ENCODE measurements at places on chromosomes 7 and 10. TPM values are rescaled to one million over a fixed set of nuclear protein-coding genes. Genes with fewer than 3 reads are reported as not detected.

Gene TACR2
- polyA plus RNA-seq = 0.27 TPM

Gene MINDY4
- polyA plus RNA-seq = 10.6 TPM

Gene HABP2
- polyA plus RNA-seq = 0.80 TPM

Gene CYP2E1
- 2.3 TPM for polyA plus RNA-seq

- DNase-seq = peak; percentile 22
Measured at GRCh38 chr7:87600130-87601124, at the start of gene ABCB1. Gene ABCB1 (minus strand): TSS chr7:87600884. CDS start chr7:87600184, 700 bp downstream.

DNA sequence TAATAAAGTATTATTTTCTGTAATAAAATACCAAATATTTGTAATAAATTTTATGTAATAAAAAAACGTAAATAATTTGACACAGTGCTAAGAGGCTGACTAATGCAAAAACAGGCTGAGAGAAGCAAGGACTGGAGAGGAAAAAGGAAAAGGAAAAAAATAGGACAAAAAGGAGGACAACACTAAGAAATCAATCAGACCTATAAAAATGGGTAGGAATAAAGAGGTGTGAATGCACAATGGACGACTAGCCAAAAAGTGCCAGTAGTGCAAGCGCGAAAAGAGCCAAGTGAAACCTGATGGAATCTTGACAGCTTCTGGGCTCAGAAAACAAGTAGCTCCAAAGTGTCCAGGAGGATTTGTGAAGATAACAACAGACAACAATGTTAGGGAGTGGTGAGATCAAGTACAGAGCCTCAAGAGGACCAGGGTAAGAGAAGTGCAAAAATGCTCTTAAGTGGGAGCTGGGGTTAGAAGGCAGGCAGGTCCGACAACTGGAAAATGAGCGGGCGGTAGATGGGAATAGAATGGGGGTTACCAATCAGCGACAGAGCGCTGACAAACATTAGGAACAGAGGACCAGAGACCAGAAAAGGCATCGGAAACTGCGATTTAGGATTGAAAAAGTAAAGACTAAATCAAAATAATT lies 1.2 kb downstream of the BRAF start:
- DNase-seq = no peak

GRCh38 chr7:29256693-29257002 lies 62.1 kb downstream of the CHN2 start:
- no peak for DNase-seq

DNA sequence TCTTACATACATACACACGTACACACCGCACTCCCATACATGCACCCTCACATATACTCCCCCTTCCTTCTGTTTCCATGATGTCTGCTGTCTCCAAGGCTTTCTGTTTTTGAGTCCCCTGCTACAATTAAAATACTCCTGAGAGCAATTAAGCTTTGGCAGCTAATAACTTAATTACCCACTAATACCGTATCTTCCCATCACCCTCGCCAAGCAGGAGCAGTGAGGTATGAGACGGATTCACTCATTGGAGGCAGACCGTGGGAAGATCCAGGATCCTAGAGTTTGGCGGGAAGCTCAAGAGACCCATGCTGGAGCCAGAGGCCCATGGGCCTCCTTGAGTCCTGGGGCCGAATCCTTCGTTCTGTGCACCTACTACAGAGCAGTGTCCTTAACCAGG lies 1.7 kb upstream of the CALN1 start:
- DNase-seq = no peak

DNA sequence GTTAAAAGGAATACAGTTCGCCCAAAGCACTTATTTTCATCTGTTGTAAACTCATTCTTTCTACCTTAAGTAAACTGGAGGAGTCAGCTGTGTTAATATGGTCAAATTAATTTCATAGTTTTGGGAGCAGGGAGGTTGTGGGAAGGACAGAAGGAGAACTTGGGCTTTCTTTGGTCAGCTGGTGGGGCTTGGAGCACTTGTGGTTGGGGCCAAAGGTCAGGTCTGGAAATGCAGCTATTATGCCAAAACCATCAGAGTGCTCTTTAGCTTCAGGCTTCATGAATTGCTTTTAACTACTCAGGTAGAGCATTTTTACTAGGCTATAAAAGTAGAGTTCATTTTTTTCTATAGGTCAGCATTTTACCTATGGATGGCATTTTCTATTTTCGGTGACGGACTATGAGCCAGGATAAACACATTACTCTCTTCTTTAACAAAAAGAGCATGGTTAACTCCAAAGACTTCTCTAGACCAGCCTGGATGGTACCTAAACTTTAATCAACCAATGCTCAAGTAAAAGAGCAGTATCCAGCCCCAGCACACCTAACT lies 30.0 kb downstream of the STEAP4 start:
- no peak for DNase-seq
